ENCODE measurements at places on chromosomes 6 and 20.

- no peak for DNase-seq
These were observed 37.6 kb upstream of the PTPRK start for GRCh38 chr6:128558021-128558420.

DNA sequence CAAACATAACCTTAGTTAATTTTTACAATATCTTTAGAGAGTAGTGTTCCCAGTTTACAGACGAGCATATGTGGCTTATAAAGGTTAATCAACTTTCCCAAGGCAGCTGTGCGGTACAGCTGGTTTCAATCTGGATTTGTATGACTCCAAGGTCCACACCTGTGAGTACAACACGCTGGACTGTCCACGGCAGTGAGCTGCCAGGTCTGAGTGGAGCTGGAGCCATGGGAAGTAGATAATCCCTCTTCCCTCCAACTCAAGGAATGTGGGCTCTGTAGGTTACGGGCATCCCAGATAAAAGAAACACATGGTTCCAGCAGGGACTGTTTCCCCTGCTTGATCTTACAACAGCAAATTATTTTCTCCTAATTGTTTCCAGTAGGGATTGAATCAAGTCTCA, 102.2 kb downstream of the SOD2 start:
- no peak for DNase-seq

- no peak for DNase-seq
These were observed 33.8 kb upstream of the SCRT2 start for GRCh38 chr20:709423-709822.

GRCh38 chr6:29720863-29721262, 2.4 kb upstream of the HLA-F start:
- no peak for DNase-seq

DNA sequence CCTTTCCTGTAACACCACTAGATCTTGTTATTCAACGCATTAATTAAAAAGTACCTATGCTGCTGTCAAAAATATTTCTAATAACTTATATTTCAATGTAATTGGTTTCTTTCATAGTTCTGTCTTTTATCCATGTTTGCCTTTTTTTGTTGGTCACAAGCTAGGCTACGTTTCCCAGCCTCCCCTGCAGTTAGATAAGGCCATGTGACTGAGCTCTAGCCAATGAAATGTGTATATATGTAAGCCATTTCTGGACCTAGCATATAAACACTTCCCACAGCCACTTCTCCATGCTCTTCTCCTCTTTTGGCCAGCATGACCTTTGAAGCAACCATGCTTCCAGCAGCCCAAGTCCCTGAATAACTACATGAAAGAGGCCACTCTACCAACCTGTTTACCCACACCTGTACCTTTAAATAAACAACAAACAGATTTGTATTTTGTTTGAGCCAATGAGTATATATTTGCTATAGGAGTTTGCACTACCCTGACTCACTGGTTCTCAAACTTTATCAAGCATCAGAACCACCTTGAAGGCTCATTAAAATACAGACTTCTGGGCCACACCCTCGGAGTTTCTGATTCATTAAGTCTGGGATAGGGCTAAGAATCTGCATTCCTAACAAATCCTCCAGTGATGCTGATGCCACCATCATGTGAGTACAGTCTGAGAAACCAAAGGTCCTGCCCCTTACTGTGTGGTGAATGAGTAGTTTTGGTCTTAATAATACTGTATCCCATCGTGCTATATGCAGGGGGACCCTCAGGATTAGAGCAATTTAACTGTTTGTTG, 45.6 kb upstream of the BEND6 start:
- DNase-seq: no peak

DNA sequence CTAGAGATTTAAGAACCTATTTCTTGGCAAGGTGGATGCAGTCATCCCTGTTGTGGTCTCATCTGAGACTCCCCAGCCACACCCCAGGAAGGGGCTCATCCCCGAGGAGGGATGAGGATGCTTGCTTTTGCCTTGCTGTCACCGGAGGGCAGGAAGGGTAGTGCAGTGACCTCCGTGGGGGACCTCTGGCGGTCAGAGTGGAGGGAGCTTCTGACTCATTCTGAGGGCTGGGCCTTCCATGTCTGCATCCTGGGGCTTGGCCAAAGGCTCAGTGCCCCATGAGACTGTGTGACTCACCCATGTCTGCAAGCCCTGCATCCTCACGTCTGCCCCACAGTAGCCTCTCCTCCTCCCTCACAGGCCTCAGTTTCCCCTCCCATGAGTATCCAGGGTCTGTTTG, 38.7 kb downstream of the UQCC2 start:
- DNase-seq: no peak

- no peak for DNase-seq
These were observed 121.6 kb downstream of the DHX35 start for GRCh38 chr20:39083761-39084160.

DNA sequence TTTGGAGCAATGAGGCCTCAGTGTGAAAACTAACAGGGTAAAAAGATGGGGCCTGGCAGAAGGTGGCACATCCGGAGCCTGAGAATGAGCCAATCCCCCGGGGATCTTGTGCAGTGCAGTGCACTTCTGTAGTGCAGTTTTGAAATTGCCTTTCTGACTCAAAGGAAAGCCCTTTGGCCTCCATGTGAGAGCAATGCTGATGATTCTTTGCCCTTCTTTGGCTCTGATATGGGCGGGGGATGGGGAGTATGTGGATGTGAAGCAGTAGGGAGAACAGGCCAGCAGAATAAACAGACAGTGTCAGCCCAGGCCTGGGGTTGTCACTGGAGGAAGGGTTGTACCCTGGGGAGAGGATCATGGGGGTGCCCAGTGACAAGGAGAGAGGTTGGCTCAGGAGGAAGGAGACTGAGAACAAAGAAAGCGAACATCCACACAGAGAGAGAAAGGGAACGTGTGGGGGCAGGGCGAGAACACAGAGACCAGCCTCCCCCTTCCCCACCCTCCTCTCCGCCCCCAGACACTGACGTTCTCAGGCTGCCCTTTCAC, 351.2 kb downstream of the CDC5L start:
- DNase-seq: no peak

- no peak for DNase-seq
These were observed 68.5 kb upstream of the SRSF6 start for GRCh38 chr20:43389211-43389610.

DNA sequence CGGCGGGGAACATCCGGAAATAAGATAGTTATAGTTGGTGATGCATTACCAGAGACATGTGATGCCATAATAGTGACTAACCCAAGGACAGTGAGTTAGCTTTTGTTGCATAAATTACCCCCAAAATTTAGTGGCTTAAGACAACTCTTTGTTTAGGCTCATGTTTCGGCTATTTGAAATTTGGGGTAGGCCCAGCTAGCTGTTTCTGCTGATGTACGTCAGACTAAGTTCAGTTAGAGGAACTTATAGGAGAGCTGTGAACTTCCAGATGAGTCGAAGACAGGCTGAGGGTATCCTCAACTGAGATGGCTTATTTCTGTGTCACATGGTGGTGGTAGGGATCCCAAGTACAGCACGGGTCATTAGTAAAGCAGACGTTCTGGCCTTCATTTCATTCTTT, 366.5 kb downstream of the PLCB1 start:
- DNase-seq: no peak

GRCh38 chr6:160218810-160219209, 39.8 kb downstream of the SLC22A2 start:
- no peak for DNase-seq

- DNase-seq: no peak
These were observed 9.9 kb downstream of the ADIG start for GRCh38 chr20:38590676-38591473.

GRCh38 chr20:43984587-43984986, 69.9 kb downstream of the TOX2 start:
- no peak for DNase-seq

GRCh38 chr20:25469558-25469957, 62.1 kb downstream of the GINS1 start:
- DNase-seq: no peak

DNA sequence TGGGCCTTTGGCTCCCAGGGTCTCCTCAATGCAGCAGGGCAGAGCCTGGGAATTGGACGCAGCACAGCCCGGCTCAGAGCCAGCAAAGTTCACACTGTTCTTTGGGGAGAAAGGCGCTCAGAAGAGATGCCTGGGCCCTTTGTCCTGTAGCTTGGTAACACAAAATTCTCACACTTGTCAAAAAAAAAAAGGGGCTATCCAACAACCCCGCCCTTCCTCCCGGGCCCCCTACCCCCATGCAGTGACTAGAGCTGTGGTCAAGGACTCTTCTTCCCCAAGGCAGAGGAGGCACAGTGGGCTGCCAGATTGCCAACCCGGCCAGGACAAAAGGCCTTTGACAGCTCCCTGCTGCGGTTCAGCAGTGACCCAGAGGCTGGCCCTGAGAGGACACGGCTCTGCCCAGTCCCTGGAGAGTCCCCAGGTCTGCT, 2.0 kb downstream of the NKAIN4 start:
- DNase-seq: no peak

GRCh38 chr6:26196846-26197635, 109.8 kb downstream of the HFE start:
- peak; percentile 63 for DNase-seq

Measured in hippocampal formation (tissue), 2 donors.